Inflammatory macrophage (primary cell): ENCODE measurements at places on chromosomes 12 and 14.

GRCh38 chr12:116537101-116537904, 21.9 kb upstream of the MAP1LC3B2 start:
- DNase-seq, result no peak

DNA sequence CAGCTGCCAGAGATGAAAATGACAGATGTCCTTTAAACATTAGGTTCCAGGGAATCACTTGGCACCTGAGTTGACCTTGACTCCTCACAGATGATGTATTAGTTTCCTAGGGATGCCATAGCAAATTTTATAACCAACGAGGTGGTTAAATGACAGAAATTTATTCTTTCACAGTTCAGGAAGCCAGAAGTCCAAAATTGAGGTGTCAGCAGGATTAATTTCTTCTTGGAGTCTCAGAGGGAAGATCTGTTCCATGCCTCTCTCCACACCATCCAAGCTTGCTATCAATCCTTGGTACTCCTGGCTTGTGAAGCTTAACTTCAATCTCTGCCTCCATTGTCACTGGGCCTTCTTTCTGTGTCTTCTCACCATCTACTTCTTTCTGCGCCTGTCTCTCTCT, 249.7 kb upstream of the BTG1 start:
- no peak for DNase-seq

GRCh38 chr14:79278798-79279644, 932.3 kb downstream of the DIO2 start:
- no peak for DNase-seq

GRCh38 chr12:48165089-48165981, 8.0 kb upstream of the ASB8 start:
- peak; percentile 46 for DNase-seq
